KG1 (cell line): ENCODE measurements at places on chromosomes 3 and 15.

DNA sequence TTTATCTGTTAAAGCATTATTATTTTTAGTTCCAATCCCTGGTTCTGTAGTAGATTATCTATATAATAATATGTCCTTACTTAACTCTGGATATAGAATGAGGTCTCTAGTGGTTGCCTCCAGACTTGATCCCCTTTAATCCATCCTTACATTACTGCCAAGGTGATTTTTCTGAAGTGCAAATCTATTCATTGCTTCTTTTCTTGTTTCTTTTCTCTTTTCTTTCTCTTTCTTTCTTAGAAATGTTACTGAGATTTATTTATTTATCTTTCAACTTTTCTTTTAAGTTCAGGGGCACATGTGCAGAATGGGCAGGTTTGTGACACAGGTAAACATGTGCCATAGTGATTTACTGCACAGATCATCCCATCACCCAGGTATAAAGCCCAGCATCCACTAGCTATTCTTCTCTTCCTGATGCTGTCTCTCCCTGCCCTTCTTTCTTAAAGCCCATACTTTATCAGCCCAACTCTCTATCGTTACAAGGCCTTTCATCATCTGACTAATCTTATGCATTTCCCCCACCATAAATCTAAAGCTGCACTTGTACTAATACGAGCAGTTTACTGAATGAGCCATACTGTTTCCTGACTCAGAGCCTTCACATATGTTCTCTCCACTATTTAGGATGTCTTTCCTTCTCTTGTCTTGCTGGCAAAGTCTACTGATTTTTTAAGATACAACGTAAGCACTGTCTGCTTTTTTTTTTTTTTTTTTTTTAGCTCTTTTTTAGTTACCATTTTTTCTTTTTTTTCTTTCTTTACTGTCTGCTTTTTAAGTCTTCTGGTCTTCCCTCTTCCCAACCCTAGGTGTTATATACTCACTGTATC, 4.6 kb downstream of the GLCE start:
- DNase-seq = no peak

DNA sequence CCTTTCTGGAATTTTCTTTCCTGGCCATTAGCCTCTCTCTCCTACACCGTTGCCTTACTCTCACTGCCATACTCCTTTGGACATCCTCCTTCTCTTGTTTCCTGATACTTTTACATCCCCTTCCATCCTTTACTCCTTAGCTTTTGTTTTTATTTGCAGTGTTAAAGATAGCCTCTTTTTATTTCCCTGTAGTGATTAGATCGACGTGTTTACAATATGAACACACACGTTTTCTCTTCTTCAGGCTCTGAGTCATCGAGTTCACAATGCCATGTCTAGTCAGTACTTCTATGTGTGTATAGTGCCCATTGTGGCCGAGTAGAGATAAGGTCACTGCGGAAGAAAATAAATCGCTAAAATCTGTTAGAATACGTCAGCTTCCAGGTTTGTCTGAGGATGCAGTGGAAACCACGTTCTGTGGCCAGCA, 208.5 kb downstream of the LPP start:
- DNase-seq = no peak

DNA sequence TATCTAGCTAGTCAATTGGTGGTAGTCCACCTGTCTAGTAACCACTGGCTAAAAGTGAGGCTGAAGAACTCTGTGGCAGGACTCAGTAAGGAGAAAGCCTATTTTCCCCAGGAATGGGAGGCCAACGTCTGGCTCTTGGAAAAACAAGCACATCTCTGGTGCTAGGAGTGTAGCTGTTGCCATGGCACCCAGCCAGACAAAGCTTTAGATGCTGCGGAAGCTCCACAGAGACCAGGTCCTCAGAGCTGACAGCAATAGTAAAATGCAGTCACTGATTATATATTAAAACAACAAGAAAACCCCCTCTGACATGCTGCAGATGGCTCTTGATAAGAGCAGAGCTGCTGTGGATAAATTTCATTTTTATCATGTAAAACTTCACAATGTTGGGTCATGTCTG, 124.9 kb upstream of the STRIT1 start:
- DNase-seq = no peak

DNA sequence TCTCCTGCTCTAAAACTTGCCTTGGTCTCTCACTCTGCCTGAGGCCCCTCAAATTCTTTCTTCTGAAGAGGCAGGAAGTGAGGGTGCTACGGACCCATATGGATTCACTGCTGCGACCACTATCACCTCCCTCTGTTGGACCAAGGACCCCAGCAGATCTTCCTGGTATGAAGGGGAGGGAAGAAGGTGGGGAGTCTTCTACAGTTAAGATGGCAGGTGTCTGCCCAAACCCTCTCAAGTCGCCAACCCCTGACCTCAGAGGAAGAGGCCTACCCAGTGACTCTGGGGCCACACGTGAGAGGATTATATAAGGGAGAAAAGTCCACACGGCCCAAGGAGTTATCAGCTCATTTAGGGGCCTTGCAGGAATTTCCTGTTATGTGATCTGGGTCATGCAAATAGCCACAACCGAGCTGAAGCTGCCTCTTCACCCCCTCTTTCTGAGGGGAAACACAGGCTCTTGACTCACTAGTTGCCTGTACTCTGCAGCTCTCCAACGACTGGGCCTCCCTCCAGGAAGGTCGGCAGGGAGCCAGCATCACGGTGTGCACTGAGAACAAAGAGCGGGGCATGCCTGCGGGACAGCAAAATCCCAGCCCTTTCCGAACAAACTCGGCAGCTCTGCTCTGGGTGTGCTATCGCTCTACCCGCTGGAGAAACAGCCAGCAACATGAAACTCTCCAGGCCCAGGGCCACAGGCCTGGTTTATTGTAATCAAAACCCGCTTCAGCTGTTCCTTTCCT, 116.0 kb downstream of the XXYLT1 start:
- peak; percentile 74 for DNase-seq

GRCh38 chr15:49888734-49889133, 230.3 kb downstream of the ATP8B4 start:
- DNase-seq = no peak

- no peak for DNase-seq
Observed at GRCh38 chr15:51260202-51260601, 78.2 kb downstream of the CYP19A1 start.

- no peak for DNase-seq
Observed at GRCh38 chr3:151314137-151314536, 2.5 kb downstream of the GPR87 start.

DNA sequence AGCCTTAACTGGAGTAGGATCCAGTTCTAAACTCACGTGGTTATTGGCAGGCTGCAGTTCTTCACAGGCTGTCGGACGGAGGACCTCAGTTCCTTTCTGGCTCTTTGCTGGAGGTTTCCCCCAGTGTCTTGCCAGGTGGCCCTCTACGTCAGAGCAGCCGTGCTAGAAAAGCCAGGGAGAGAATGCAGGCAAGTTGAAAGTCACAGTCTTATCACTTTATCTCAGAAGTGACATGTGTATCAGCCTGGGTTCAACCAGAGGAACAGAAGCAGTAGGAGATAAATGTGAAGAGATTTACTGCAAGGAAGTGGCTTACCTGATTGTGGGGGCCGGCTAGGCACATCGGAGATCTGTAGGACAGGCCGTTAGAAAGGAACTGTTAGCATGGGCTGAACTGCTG, 125.3 kb upstream of the BNIP2 start:
- no peak for DNase-seq

- no peak for DNase-seq
Observed at GRCh38 chr15:78993931-78994530, 49.2 kb upstream of the CTSH start.

DNA sequence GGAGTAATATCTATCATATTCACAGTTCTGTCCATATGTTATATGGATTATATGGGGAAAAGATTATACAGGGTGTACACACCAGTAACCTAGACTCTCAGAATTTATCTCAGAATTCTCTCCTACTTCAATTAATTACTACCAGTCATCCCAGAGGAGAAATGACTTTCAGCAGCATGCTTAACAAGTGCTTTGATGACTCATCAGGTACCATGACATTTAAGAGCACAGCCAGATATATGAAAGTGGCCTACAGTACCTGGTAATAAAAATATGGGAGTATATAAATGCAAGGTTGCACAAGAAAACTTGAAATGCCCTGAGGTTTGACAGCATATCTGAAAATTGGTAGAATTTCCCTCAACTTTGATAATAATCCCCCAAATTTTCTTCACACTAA, 1273.0 kb downstream of the OTOL1 start:
- DNase-seq = no peak

DNA sequence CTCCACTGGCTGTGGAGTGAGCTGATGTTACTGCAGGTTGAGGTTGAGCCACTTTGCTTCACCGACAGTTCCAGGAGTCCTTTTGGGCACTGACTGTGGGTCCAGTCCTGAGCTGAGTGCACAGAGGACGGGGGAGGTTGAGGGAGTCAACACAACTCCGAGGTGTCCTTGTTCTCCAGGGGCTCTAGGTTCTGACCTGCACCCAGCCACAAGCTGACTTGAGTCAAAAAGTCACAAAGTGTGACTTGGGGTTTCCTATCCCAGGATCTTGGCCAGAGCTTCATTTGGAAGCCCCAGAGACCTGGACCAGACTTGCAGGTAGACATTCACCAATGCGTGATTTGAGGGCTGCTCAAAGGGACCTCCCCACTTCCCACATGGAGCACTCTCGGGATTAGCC, 95.0 kb downstream of the FAM43A start:
- DNase-seq = no peak

DNA sequence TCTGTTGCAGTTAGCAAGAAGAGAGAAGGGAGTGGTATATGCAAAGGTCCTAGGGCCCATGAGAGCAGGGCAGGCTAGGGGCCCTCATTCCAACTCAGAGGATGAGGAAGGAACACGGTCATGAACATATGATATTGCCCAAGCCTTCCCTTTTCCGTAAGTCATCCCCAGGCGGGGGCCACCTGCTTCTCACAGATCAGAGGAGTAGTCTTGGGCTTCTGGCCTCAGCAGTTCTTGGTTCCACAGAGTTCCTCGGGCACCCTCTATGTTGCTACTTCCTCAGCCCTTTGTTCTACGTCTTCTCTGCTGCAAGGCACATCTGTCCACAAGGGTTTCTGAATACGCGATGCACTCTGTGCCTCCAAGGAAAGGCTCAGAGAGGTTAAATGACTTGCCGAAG, 25.3 kb downstream of the EPHB3 start:
- DNase-seq = no peak

- DNase-seq = no peak
Observed at GRCh38 chr15:90762109-90762508, 45.0 kb downstream of the BLM start.

GRCh38 chr3:46932455-46933225, 43.9 kb downstream of the CCDC12 start:
- DNase-seq = no peak

GRCh38 chr3:190504354-190505125, 9.3 kb upstream of the IL1RAP start:
- DNase-seq = no peak

GRCh38 chr3:148938936-148939335, 52.4 kb upstream of the GYG1 start:
- no peak for DNase-seq

DNA sequence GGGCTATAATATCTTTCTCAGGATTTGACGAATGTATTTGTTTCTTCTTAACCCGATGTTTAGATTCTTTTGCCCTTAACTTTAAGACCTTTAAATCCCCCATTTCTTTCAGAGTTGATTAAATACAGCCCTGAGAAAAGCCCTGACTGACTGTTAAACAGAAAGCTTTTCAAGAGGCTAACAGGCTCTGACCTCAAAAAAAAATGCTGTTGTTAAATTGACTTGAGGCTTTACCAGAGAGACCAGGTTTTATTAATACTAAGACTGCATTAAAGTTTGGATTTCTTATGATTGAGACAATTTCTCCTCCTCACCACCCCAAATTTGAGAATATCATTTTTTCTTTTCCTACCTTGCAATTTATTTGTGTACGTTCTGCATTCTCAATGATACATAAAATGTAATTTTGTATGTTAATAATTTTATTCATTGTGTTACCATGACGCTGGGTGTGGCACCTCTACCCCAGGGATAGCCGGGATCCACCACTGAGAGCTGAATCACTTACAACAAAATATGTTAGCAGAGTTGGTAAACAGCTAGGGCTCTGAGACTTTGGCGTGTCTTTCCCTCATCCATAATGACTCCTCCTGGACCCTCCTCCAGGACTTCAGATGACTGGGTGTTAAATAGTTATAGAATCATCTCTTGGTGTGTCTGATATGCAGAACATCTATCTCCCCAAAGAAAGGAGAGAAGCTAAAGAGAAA, 753.5 kb downstream of the NAALADL2 start:
- DNase-seq = no peak

- DNase-seq = peak; percentile 49
Observed at GRCh38 chr15:70098461-70099166, 897 bp upstream of the TLE3 start.

DNA sequence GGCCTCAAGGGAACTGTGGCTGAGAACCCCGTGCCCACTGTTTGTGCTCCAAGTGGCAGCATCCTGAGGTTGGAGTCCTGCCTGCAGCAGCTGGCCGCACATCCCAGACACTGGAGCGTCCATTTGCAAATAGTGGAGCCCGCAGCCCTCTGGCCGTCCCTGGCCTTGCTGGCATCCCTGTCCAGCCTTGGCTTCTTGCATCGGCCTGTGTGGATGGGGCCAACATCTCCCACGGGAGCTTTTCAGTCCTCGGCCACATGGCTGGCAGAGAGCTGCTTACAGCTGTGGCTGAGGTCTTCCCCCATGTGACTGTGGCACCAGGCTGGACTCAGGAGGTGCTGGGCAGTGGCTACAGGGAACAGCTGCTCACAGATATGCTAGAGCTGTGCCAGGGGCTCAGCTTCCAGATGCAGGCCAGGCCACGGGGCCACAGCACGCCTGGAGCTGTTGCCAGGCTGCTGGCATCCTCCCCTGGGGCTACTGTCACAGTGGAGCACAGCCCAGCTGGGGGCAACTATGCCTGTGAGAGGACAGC, 71.2 kb downstream of the FAM43A start:
- no peak for DNase-seq

GRCh38 chr3:167467848-167468611, 5.8 kb downstream of the SERPINI2 start:
- no peak for DNase-seq

DNA sequence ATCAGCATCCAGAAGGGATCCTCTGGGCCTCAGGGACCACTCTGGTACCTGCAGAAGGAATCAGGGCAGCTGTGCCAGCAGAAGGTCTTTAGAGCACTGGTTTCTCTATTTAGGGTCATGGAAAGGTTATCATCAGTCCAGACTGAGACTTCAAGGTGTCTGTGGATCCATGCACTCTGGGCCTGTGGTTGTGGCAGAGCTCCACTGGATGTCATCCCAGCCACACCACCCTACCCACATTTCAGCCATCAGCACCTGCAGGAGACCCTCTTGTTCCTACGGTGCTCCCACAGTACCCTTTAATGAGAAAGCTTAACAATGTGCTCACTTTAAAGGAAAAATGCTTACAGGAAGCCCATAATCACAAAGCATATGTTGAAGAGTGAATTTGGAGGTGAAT, 603.4 kb upstream of the CCDC54 start:
- DNase-seq = no peak
